ENCODE measurements at places on chromosomes 3 and 15.

- DNase-seq = no peak
These were observed 216.3 kb downstream of the STAG1 start for GRCh38 chr3:136535906-136536305.

DNA sequence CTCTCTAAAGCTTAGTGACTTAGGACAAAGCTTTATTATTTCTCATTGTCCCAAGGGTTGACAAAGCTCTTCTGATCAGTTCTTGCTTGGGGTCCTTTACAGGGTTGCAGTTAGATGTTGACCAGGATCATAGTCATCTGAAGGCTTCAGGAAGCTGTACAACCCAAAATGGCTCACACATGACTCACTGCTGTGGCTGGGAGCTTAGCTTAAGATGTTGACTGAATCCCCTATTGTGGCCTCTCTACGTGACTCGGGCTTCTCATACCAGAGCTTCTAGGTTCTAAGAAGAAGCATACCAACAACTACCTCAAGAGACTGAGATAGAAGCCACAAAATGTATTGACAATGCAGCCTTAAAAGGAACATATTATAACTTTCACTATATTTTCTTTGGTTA, 569.6 kb upstream of the ROBO2 start:
- DNase-seq = peak; percentile 84

DNA sequence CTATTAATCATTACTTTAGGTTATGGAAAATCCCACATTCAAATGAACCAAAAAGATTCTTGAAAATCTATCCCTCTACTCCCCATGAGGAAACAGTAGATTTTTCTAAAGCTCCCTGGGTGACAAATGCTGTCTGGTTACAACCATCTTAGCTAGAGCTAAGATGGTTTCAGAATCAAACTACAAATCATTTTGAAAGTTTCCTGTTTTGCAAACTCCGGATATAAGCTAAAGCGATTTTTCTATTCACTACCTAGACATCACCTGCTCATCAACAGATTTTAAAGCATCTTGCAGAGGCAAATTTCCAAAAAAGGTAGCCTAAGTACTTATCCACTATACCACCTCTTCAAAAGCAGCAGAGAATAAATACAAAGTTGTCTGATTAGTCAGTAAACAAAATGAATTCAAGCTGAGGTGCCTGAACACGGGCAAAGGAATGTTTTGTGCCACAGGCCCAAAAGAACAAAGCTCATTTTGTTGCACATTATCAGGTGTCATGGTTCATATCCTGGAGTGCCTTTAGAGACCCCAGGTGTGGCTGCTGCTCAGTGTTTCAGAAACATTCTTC, 204.9 kb downstream of the TNIK start:
- no peak for DNase-seq

DNA sequence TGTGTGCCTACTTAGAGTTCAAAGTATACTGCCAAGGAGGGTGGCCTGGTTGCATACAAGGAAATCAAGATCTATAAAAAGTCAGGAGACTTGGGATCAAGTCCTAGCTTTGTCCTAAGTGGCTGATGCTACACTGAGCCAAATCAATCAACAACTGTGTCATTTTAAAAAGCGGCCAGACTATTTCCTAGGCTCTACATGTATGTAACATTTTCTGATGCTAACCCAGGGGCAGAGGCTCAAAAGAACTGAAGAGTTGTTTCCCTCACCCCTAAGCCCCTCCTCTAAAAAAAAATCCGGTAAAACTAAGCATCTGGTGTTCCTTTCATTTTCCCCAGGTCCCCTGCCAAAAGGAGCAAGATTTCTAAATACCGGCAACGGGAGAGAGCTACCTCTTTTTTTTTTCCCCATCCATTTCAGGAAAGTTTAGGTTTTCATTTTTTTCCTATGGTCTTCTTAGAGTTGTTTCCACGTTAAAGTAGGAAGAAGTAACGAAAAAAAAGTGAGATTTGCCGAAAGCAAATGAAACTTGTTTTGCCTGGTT, 18.8 kb upstream of the CHD2 start:
- DNase-seq = no peak

- no peak for DNase-seq
These were observed 3.9 kb downstream of the CAMK1 start for GRCh38 chr3:9765865-9766264.
